ENCODE measurements at places on chromosomes 13 and 19.

DNA sequence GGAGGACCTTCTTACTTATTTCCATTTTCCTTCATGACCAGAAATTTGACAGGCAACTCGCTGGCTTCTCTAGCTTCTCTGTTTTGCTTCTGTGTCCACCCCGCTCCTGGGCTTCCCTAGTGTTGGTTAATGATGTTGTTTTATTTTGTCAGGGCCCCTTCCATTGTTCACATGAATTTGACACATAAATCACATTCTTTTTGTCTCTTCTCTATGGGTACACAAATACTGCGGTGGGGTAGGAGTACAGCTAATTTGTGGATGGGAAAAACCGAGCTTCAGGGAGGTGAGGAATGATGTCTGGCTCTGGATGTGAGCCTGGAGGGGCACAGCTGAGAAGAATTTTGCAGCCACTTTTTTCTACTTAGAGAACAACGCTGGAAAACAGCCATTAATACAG, 199.8 kb downstream of the DNAJC15 start:
- no peak for DNase-seq

DNA sequence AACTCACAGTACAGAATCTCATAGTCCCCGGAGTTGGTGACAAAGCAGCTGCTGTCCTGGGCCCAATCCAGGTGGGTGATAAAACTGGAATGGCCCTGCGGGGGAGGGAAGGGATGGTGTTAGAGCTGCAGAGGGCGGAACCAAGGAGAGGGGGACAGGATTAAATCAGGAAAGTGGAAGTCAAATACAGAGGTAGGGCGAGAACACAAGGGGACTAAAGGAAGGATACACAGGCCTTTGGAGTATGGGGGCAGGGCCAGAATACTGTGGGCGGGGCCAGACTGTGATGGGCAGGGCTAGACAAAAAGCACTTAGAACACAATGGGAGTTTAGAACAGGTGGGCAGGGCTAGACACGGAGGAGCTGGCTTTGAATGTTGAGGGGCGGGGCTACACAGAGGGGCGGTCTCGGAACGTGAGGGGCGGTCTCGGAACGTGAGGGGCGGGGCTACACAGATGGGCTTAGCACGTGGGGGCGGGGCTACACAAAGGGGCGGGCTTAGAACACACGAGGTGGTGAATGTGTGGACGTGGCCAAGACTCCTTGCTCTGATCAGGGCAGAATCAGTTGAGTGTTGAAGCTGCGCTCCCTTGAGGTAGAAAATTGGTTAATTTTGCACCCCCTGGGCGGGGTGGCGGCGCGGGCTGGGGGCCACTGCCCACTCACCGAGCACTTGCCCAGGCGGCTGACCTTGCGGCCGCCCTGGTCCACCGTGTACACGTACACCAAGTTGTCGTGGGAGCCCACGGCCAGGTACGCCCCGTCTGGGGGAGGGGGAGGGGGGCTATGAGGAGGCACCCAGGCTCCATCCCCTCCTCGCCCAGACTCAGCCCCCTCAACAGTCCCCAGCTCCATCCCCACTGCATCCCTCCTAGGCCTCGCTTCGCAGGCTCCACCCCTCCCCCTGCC, 14.0 kb upstream of the GPR4 start:
- no peak for DNase-seq

DNA sequence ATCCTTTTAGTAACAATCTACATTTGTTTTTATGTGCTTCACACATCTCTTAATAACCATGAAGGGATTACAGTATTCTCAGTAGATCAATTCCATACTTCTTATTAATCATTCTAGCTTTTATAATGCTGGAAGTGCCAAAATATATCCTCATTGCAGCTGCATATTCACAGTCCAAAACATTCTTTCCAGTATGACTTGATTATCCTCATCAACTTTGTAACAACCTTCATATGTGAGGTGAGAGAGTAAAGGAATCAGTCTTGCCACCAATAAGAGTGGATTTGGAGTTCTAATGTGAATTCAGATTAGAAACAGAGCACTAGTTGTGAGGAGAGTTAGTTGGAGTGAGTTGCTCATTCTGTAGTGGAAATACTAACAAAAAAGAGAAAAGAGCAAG, 208.0 kb upstream of the SPRY2 start:
- no peak for DNase-seq

DNA sequence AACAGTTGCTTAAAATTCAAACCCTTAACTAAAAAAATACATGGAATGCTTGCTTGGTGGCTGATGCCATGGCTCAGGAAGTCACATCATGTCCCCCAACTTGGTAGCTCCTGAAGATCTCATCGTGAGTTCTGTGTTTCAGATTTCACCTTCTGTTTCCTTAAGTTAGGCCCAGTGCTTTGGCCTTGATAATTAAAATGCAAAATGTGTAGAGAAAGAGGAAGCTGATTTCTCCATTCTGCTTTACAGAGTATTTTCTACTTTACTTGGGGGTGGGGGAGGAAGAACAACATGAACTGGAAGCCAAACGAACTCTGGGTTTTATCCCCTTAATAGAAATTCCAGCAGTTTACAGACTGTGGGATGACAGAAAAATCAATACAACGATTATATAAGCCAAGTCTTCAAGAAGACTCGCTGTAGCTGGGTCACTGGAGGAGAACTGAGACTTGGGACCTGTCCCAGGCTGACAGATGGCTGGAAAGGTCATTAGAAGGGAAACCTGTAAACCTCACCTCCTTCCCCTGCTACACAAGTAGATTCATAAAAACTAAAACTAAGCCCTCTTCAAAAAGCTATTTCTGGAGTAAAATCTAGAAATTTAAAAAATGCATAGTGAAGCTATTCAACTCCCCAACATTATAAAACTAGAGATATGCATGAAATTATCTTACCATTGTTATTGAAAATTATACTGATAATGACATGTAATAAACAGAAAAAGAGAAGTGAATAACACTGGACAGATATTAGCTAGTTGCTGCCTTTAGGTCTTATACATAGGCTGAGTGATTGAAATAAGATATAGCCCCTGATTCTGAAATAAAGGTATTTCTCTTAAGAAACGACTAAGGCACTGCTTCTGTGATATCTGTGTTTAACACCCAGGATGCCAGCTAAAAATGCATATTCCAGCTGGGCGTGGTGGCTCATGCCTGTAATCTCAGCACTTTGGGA, 22.1 kb upstream of the GGACT start:
- peak; percentile 60 for DNase-seq

DNA sequence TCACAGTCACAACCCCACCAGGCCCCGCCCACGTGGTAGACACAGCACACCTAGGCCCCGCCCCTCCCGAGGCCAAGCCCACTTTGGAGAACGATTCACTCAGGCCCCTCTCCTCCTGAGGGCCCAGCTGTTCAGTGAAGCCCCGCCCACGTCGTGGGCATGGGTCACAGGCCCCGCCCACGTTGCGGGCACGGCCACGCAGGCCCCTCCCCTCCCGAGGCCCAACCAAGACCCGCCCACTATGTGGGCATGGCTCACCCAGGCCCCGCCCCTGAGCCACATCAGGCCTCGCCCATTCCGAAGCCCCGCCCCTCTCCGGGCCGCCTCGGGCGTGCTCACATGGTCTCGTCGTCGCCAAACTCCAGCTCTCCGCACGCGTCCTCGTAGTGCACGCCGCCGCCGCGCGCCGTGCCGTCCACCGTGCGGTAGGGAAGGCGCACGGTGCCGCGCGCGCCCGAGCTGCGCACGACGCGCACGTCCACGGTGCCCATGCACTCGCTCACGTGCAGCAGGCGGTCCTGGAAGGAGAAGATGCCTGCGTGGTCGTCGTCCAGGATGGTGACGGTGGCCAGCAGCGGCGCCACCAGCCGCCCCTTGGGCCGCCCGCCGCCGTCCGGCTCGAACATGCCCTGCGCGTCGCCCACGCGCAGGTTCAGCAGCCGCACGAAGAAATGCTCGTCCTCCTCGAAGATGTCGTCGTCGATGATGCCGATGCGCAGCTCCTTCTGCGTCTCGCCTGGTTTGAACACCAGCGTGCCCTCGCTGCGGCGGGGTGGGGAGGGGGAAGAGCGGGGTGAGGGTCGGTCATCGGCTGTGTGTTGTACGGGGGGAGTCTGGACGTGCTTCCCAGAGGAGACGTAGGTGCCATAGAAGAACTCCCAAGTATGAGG, 24.0 kb downstream of the SLC8A2 start:
- DNase-seq, result no peak

GRCh38 chr13:94660695-94661326, 51.5 kb downstream of the SOX21 start:
- DNase-seq, result peak; percentile 19

GRCh38 chr13:38697628-38698333, 10.9 kb downstream of the FREM2 start:
- DNase-seq, result no peak

DNA sequence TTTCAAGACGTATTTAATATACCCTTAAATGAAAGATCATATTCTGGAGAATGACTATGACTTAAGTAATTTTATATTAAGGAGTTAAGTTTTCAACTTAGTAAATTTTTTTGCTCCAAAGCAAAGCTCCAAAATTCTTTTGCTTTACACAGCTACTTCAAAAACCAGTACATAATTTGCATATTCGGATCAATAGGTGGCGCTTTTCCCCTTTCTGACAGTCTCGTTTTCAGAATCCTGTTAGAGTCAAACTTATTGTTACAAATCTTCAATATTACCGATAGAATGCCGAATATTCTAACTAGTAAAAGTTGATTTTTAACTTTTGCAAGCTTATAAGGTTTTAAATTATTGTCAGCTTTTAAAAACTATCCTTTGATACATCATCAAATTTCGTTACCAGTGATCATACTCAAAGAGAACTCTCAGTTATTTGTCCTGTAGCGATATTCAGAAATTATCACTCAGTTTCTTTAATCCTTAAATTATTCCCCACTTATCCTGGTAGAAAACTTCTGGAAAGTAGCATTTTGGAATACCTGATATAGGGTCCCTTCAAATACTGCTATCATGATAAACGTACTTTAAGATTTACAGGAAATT, 852.7 kb upstream of the KLHL1 start:
- DNase-seq, result no peak

GRCh38 chr13:30804474-30804873, 69.1 kb downstream of the ALOX5AP start:
- DNase-seq, result no peak

GRCh38 chr13:38899571-38899970, 91.1 kb downstream of the STOML3 start:
- no peak for DNase-seq

DNA sequence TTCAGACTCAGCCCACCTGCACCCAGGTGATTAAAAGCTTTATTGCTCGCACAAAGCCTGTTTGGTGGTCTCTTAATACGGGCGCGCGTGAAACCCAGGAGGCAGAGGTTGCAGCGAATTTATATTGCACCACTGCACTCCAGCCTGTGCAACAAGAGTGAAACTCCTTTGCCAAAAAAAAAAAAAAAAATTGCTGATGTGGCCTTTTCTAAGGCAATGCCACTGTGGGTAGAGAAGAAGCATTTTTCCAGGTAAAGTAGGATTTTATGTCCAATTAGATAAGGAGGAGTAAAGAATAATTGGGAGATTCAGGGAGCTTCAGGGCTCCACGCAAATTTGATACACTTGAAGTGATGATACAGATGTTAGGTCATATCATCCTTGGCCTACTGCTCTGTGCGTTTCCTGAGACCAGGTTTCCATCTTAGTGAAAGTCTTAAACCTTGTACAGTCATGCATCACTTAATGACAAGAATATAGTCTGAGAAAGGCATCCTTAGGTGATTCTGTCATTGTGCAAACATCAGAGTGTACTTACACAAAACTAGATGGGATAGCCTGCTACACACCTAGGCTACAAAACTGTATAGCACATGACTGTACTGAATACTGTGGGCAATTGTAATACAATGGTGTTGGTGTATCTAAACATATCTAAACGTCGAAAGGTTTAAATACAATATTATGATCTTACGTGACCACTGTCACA, 150.9 kb downstream of the SPRY2 start:
- no peak for DNase-seq
